ENCODE measurements at places on chromosomes 12 and 14. TPM values are rescaled to one million over a fixed set of nuclear protein-coding genes. Genes with fewer than 3 reads are reported as not detected.

Gene SLC22A17
- polyA plus RNA-seq, result 20.4 TPM

Gene KITLG
- 34.8 TPM for polyA plus RNA-seq

Gene TTC6
- not detected for polyA plus RNA-seq

Gene TMEM106C
- 70.4 TPM for polyA plus RNA-seq

Gene OTX2
- polyA plus RNA-seq, result not detected

Gene ASCL1
- not detected for polyA plus RNA-seq

Gene CEBPE
- polyA plus RNA-seq, result not detected

Gene DIO2
- 29.6 TPM for polyA plus RNA-seq

Gene SPTSSA
- polyA plus RNA-seq, result 19.0 TPM

Gene RTL1
- 0.36 TPM for polyA plus RNA-seq

Gene TCL1B
- polyA plus RNA-seq, result not detected

Gene PPM1H
- 0.03 TPM for polyA plus RNA-seq

Gene KRT78
- polyA plus RNA-seq, result not detected

Gene MIPOL1
- polyA plus RNA-seq, result 5.7 TPM

Gene DRAM1
- polyA plus RNA-seq, result 99.2 TPM

Gene MMP19
- polyA plus RNA-seq, result 13.8 TPM

Gene RHOF
- 2.4 TPM for polyA plus RNA-seq

Gene TBC1D30
- 0.49 TPM for polyA plus RNA-seq

Gene BATF
- polyA plus RNA-seq, result not detected

Gene GLIPR1L2
- 2.1 TPM for polyA plus RNA-seq

Gene WSB2
- 66.5 TPM for polyA plus RNA-seq

Gene CD27
- 0.28 TPM for polyA plus RNA-seq

All from GM23248 (cell line).